LoVo (cell line): ENCODE measurements at places on chromosomes 6 and 20.

- no peak for DNase-seq
Observed at GRCh38 chr6:9799582-9799981, 615.3 kb downstream of the TFAP2A start.

DNA sequence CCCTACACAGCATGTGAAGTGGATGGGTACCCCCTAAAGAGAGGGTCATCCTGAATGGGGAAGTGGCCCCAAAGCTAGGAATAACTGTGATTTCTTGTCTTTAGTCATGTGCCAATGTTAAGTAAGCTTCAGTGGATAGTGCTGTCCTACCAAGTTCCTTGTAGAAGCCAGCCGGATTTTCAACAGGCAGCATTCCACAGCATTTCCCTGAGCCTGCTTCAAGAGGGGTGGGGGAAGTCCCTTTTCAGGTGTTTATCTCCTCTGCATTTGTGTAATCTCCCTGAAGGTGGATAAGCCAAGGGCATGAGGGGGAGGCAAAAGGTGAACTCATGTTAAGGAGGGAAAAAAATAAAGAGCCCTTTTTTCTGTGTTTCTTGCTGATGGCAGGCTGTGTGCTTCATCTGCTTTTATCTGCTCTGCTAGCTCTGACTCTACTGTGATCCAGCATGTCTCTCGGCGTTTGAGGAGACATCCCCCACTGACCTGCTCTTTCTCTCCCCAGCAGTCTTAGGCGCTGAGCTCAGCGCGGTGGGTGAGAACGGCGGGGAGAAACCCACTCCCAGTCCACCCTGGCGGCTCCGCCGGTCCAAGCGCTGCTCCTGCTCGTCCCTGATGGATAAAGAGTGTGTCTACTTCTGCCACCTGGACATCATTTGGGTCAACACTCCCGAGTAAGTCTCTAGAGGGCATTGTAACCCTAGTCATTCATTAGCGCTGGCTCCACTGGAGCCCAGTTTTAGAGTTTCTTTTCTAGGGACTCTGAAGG is 1.9 kb downstream of the EDN1 start:
- no peak for DNase-seq

- DNase-seq, result no peak
Observed at GRCh38 chr20:22449188-22449973, 135.0 kb downstream of the FOXA2 start.

- no peak for DNase-seq
Observed at GRCh38 chr6:79782792-79783580, 151.9 kb downstream of the SH3BGRL2 start.

GRCh38 chr20:11305406-11305805 is 612.3 kb upstream of the BTBD3 start:
- DNase-seq, result no peak

GRCh38 chr6:128271011-128271410 is 249.4 kb downstream of the PTPRK start:
- DNase-seq, result no peak

GRCh38 chr6:18053078-18053477 is 65.6 kb upstream of the KIF13A start:
- DNase-seq, result no peak

GRCh38 chr6:610882-611281 is 46.0 kb downstream of the HUS1B start:
- no peak for DNase-seq

DNA sequence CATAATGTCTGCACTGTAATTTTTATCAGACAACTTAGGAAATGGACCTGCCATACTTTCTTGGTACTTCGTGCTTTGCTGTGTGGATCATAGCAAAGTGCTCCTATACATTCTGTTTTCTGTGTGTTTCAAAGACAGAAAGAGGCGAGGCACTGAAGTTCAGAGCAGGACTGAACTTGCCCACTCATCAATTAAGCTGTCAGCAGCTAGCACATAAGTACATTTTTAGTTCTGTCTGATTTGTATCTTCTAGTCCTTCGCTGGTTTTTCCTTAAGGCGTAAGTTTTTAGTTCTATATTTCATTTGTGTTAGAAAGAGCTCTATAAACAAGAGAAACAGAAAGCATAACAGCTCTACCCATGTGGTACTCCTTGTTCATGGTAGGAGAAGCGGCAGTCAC is 42.1 kb downstream of the MAP3K4 start:
- no peak for DNase-seq
